Upper lobe of left lung (tissue), 6 donors: ENCODE measurements at places on chromosomes 7 and 10. TPM values are rescaled to one million over a fixed set of nuclear protein-coding genes. Genes with fewer than 3 reads are reported as not detected.

GRCh38 chr7:102205915-102206314 is 80.8 kb upstream of the SH2B2 start:
- DNase-seq: no peak

- no peak for DNase-seq
Measured at GRCh38 chr7:138755842-138756590, 41.8 kb upstream of the TMEM213 start.

- no peak for DNase-seq
Measured at GRCh38 chr7:42993038-42993437, 60.9 kb downstream of the MRPL32 start.

Gene HOXA10
- 0.24 TPM for total RNA-seq

DNA sequence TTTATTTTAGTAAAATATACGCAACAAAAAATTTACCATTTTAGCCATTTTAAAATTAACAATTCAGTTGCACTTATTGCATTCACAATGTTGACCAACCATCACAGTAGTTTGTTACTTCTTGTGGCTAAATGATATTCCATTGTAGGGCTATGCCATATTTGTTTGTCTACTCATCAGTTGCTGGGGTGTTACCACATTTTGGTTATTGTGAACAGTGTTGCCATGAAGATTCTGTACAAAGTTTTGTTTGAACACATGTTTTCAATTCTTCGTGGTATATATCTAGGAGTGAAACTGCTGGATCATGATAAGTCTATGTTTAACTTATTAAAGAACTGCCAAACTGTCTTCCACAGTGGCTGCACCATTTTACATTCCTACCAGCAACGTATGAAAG is 46.3 kb upstream of the ZNF365 start:
- no peak for DNase-seq
